ENCODE measurements at places on chromosomes 16 and 17.

DNA sequence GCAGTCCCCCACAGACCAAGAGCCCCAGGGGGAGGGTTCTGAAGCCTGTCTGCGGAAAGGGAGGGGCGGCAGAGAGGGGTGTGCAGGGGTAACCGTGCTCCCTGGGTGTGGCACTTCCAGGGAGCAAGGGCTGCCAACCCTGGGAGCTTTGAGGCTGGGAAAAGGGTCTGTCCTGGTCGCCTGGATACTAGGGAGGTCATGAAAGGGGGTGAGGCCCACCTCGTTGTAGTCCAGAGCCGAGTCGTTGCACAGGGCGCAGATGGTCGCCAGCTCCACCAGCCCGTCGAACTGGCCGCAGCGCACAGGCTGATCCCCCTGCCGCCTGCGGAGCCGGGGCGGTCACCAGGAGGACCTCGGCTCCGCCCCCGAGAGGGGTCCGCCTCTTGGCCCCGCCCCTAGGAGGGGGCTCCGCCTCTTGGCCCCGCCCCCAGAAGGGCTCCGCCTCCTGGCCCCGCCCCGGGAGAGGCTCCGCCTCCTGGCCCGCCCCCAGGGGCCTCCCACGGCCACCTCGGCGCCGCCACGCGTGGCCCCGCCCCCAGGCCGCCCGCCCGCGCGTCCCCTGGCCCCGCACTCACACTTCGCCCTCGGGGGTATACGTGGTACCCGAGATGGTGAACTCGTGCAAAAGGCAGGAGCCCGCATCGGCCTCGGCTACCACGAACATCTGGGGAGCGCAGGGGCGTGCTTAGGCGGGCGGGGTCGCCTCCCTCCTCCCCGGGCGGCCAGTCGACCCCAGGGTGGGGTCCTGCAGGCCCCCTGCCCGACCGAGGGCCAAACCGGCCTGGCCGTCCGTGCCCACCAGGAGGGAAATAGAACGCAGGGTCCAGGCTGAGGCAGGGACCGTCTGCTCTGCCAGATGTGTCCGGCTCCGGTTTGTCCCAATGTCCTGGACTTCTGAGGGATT lies 19.5 kb downstream of the ATP2A3 start:
- DNase-seq = peak; percentile 49

DNA sequence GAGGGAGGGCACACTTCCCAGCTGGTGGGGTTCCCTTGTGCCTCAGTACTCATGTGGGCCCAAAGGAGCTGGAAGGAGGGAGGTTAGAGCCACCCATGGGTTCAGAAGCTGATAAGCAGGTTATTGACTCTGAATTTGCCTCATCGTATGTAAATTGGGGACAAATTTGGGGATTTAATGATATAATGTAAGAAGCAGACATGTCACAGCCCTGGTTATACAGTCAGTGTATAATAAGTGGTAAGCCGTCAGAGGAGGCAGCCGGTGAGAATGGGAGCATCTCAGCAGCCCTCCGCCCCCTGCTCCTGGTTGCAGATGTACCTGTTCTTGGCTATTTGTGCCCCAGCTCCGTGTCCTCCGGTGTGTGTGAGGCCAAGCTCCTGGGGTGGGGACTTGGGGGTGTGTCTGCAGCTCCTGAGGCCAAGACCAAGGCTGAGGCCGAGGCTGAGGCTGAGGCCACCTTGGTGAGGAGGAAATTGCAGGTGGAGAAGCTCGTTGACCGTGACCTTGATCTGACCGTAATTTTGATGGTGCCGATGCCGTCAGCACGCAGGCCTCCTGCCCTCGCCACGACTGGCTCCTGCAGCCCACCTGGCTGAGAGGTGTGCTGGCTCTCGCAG lies 288.1 kb downstream of the SEC14L1 start:
- no peak for DNase-seq

DNA sequence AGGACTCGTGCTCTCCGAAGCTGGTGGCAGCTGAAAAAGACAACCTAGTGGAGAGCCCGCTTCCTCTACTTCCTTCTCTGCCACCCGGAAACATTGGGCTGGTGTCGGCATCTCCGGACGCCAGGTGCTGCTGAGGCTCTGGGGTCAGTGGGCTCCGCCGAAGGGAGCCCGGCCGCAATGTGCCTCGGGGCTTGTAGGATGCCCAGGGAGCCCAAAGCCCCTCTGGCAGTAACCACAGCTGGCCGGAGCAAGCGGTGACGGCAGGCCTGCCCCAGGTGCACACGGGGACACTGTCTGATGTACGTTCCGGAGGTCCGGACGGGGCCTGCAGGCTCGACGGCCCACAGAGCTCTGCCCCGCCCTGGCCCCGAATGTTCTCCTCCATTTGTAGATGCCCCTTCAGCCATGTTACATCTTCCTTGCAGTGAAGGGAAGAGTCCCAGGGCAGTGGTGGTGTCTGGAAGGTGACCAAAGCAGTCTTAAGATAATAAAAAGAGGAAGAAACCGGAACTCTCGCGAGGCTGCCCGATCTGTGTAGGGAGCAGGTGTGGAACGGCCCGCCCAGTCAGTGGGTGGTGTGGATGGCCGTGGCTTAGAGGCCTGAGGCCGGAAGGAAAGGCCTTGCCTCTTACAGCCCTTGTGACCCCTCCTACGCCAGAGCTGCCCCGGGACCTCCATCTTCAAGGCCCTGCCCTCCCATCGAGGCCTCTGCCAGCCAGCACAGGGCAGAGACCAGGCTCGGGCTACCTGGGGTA lies 22.6 kb downstream of the NDUFAF8 start:
- no peak for DNase-seq

GRCh38 chr16:81138831-81139557 lies 42.8 kb upstream of the GCSH start:
- DNase-seq = no peak

- peak; percentile 86 for DNase-seq
Measured at GRCh38 chr16:84933774-84934631, 77.3 kb downstream of the ZDHHC7 start.

DNA sequence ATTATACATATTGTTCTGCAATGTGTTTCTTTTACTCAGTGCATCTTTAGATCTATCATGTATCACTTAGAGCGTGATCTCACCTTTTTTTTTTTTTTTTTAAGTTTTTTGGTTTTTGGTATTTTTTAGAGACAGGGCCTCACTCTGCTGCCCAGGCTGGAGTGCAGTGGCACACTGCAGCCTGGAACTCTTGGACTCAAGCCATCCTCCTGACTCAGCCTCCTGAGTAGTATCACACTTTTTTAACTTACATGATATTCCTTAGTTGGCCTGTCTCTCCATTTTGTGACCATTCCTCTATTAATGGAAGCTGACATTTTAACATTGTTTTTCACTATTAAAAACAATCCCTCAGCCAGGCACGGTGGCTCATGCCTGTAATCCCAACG lies 4.7 kb upstream of the MPO start:
- peak; percentile 5 for DNase-seq

- no peak for DNase-seq
Measured at GRCh38 chr17:17388657-17389496, 85.7 kb downstream of the NT5M start.

DNA sequence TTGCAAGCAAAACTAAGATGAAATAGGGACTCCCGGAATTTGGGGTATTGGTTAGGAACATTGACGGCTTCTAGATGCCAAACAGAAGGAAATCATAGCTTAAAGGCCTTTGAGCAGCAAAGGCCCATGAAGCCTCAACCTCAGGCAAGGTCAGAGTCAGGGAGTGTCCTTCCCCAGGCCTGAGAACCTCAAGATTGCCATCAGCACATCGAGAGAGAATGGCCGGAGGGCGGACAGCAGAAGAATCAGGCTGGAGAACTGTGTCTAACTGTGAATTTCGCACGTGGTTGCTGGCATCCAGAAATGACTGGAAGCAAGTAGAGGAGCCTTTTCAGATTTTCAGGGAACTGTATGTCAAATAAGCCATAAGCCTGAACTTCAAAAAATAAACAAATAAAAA lies 24.8 kb upstream of the ANKRD40CL start:
- DNase-seq = no peak

DNA sequence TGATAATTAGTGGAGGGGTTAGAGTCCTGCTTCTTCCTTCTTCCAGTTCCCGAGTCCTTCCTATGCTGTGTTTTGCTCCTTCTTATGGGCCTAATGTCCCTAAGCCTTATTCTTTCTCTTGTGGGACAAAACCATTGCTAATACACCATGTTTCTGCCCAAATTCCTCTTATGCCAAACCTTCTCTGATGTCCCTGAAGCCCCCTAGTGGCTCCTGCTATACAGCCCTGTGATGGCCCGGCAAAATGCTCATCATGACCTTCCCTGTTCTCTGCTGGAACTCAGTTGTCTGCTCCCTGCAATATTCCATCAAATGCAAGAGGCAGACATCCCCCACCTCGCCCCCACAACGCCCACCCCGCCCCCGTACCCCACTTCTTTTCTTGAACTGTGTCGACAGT lies 171.6 kb downstream of the CDH11 start:
- DNase-seq = no peak

- no peak for DNase-seq
Measured at GRCh38 chr16:1550069-1550468, 16.6 kb downstream of the TMEM204 start.

DNA sequence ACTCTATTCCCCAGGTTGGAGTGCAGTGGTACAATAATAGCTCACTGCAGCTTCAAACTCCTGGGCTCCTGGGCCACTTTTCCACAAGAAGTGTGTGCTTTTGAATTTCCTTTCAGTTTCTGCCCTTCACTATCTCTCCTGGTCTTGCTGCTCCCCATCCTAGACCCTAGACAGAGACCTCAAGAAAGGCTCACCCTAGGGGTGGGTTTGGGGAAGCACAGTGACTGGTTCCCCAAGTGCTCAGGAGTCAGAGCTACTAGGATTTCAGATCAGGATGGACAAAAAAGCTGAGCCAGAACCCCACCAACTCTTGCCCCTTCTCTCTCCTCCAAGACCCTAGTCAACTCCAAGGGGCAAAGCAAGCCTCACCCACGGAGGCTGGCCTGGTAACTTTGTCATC lies 1.6 kb upstream of the SEBOX start:
- no peak for DNase-seq

GRCh38 chr16:72241008-72241407 lies 69.1 kb upstream of the PMFBP1 start:
- DNase-seq = no peak

DNA sequence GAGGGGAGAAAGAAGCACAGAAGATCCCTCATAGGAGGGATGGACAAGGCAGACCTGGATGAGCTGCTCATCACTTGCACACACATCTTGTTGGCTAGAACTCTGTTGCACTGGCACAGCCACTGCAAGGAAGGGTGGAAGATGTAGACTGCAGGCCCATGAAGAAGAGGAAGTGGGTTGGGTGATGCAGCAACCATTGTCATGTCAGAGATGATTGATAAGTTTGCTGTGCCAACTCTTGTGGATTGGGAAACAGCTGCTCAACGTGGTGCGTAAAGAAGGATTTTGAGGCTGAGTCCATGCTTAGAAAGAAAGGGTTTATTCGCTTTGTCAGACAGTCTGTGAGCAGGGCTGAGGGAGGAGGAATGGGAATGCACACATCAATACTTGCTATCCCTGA lies 161.4 kb upstream of the MPHOSPH6 start:
- no peak for DNase-seq

GRCh38 chr16:23183543-23183862 lies 958 bp downstream of the SCNN1G start:
- no peak for DNase-seq

DNA sequence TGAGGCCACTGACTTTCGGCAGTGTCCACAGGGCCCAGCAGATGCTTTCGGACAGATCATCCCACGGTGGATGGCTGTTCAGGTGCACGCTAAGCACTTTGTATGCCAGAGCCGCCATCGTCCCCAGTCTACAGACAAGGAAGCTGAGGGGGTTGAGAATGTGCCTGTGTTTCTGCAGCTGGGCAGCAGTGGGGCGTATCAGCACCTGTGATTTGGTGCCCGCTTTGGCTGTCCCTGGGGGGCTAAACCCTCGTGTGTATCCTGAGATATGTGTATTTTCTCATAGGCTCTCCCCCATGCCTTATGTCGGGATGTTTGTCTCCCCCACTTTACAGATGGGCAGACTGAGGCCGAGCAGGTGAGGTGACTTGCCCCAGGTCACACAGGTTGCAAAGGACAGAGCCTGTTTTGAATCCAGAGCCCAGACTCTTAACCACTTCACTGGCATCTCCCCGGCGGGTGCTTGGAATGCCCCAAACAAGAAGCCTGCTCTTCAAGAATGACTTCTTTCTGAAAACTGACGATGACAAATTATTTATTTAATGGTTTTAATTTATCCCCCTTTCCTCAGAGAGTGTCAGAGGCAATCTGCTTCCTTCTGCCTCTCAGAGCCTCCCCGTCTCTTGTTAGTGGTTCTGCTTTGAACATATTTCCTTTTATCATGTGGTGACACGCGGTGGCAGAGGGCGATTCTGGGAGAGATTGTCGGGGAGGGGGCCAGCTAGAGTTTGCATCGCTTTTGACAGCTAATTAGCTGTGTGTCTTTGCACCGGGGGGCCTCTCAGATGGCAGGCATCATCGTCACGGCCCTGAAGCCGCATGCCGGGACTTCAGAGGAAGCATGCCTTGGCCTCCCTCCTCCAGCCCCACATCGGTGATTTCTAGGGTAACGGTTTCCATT lies 149.6 kb upstream of the CIBAR2 start:
- DNase-seq = no peak

- no peak for DNase-seq
Measured at GRCh38 chr17:41186872-41187271, 2.2 kb upstream of the KRTAP4-1 start.

DNA sequence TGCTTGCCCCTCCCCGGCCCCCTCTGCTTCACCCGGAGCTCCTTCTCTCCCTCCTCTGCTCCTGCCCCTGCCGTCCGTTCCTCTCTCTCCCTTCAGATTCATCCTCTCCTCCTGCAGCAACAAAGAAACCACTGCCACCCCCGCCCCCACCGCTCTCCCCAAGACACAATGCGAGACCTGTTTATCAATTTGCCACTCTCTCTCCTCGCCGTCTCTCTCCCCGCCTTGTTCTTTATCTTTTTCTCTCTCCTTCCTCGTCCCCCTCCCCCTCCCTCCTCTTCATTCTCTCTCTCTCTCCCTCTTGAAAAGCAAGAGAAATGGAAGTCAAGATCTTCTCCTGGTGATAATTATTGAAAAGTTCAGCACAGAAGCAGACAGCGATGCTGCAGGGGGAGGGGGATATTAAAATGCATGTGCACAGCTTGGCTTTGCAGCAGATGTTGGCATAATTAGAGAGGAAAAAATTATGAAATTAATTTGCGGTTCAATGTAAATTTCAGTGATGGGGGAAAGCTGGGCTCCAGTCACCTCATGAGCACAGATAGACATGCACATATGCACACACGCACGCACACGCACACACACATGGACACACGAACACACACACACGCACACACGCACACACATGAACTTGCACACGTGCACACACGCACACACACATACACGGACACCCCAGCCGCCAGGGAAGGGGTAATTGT lies 58.1 kb upstream of the CBFA2T3 start:
- DNase-seq = no peak

- DNase-seq = peak; percentile 91
Measured at GRCh38 chr17:74961657-74962350, 10.8 kb downstream of the HID1 start.

GRCh38 chr17:21172846-21173245 lies 41.1 kb downstream of the TMEM11 start:
- no peak for DNase-seq

DNA sequence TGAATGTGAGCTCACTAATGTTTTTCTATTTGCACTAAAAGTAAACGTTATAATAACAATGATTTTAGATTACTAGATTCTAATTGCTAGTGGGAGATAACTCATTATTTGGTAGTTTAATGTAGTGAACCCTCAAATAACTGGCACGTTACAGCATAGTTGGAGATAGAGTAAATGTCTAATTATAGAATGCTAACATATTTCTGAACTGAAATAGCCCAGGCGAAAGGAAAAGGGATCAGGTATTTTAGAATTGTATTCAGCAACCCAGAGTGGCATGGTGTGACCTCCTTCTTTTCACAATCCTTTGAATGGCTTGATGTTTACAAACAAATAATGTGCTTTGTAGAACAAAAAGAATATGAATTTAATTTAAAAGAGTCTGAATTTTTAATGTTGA lies 1221.2 kb downstream of the CDH8 start:
- no peak for DNase-seq

Data from tibial artery (tissue), 4 donors.